ENCODE measurements at places on chromosomes 6 and 20. TPM values are rescaled to one million over a fixed set of nuclear protein-coding genes. Genes with fewer than 3 reads are reported as not detected.

Gene YTHDF1
- 38.0 TPM for total RNA-seq

Gene KHDC1L
- not detected for total RNA-seq

Gene OLIG3
- not detected for total RNA-seq

Gene HLA-DRA
- 51.2 TPM for total RNA-seq

Gene PRSS16
- total RNA-seq: 1.1 TPM

Gene MCHR2
- total RNA-seq: not detected

Gene TMEM74B
- 0.79 TPM for total RNA-seq

Gene DEFB125
- not detected for total RNA-seq

Gene SIRPG
- 108 TPM for total RNA-seq

Gene PTCHD4
- total RNA-seq: not detected

Gene TRIM31
- total RNA-seq: not detected

Gene ADGRF1
- total RNA-seq: not detected

Data from activated naive CD4-positive, alpha-beta T cell treated with anti-CD3 and anti-CD28 coated beads, Interleukin-2, amount 10 ng/mL, durations not matched to agents 5 hours and 36 hours (primary cell).